ENCODE measurements at places on chromosomes 16 and 17.

DNA sequence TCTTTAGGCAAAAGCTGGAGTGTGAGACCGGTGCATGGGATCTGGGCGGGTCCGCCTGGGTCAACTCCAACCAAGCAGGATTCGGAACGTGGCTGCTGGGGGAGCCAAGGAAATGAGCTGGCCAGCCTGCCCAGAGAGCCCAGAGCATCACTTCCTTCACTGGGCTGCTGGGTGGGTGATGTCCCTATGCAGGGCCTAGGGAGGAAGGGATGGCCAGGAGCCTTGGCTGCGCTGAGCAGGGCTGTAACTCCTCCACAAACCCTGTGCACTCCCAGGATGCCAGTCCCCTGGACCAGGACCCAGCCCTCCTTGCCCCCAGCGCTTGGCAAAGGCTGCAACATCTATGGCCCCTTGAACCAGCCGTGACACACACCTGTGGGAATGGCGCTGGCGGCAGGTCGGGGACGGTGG, 138.4 kb downstream of the RAB11FIP4 start:
- DNase-seq: no peak

DNA sequence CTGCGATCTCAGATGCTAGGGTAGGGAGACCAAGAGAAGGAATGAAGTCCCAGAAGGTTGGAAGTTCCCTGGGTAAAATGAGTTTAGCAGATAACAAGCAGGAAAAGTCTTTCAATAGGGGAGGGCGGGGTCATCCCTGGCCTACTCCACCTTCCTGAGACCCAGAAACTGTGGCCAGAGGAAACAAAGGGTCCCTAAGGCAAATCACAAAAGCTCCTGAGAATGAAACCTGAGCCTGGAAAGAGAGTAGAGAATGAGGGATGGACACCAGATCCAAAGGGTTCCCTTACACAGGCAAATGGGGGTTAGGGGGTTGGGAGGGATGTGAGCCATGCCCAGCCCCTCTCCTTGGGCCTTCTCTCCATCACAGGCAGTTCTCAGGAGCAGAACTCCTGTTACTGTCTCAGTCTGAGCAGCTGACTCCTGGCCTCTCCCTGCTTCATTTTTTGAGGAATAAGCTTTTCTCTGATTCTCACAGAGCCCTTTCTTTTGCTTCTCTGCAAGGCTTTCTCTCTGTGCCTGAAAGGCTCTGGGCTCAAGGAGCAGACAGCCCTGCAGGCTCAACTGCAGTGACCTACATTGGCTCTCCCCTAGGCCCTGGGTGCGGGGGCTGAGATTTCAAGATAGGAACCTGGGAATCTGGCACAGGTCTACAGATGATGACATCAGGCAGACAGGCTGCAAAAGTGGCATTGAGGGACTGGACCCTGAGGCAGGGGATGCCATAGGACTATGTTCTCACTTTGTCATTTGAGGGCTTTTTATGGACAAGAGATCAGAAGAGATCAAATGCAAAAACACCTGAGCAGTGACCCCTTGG, 9.8 kb upstream of the NR1D1 start:
- no peak for DNase-seq

GRCh38 chr16:47861999-47862398, 293.8 kb downstream of the ABCC12 start:
- DNase-seq: no peak

GRCh38 chr16:79171504-79171903, 429.0 kb downstream of the MAF start:
- DNase-seq: no peak

DNA sequence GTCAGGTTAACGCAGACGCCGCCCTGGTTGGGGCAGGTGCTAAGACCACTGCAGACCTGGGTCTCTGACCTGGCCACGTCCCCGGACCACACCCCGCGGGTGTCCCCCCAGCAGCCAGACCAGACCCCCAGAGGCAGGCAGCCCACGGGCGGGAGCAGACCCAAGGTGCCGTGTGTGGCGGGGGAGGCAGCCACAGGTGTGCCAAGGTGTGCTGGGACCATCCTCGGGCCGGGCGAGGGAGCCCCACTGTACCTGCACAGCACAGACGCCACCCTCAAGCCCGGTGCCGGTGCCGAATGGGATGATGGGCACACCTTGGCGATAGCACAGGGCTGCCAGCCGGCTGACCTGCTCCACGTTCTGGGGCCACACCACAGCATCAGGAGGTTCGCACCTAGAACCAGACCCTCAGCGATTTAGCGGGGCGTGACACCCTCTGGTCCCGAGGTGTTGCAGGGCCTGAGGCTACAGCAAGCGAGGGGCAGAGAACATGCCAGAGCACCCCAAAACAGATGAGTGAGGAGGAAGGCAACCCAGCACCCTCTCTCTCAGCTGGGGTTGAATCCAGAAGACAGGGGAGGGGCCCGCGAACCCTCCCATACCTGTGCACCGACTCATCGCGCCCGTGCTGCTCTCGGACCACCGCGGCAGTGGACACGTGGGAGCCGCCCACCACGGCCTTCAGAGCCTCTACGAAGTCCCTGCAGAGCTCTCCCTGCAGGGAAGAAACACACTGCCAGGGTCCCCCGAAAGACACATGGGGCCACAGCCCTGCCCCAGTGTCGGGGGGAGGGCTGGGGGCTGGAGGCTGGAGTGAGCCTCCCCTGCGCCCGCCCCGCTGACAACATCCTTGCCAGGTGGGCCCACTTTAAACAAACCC, 1.4 kb downstream of the LDHD start:
- DNase-seq: no peak

All from fibroblast of villous mesenchyme (primary cell).